Right ventricle myocardium inferior (tissue), 1 donor: ENCODE measurements at places on chromosomes 2 and 18.

- no peak for DNase-seq
Measured at GRCh38 chr2:67057901-67058703, 339.0 kb upstream of the ETAA1 start.

DNA sequence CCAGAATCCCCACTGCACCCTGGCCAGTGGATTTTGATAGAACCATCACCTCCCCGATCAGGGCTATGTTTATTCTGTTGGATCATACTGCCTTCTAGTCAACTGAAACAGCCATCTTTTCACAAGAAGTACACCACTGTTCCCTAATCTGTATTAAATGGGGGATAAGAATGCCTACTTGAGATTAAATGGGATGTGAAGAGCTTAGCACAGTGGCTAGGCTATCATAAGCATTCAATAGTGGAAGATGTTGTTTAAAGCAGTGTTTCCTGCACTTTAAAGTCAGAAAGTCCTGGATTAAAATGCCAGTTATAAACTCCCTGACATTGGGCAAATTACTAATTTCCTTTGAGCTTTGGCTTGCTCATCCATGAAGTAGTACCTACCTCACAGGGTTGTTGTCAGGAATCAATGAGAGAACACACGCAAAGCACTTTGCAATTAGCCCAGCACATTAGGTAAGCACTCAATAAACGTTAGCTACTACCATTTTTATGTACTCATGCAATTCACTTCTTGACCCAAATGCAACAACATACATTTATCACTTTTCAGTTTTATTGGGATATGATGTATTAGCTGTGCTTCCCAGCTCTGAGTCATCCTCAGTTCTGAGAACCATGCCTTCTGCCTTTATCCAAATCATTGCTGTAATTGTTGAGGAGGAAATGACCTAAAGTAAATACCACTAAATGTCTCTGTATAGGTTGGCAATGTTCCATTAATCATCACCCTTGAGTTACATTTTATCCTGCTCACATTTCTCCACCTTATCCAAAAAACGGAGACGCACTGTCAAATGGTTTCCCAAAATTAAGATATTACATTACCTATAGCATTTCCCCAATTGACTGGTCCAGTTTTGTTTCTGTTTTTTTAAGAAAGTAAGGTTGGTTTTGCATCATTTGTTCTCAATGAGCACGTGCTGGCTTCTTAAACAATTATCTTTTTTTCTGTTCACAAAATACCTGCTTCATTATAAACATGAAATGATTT is 2.1 kb downstream of the TMEM247 start:
- DNase-seq: no peak

DNA sequence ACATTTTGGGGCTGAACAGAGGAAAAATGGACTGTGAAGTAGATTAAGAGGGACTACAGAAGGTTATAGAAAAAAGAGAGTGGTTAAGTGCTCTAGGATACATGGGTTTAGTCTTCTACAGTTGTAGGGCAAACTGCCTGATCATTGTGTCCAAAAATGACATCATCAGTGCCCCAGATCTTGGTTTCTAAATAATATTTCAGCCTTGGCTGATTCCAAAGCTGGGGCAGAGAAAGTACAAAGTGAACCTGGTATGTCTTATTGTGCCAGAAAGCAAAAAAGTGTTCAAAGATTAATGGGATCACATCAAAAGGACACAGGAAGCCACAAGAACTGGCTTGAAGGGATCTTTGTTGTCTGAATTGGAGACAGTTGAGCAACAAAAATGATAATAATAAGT is 97.1 kb upstream of the ZNF521 start:
- DNase-seq: no peak

DNA sequence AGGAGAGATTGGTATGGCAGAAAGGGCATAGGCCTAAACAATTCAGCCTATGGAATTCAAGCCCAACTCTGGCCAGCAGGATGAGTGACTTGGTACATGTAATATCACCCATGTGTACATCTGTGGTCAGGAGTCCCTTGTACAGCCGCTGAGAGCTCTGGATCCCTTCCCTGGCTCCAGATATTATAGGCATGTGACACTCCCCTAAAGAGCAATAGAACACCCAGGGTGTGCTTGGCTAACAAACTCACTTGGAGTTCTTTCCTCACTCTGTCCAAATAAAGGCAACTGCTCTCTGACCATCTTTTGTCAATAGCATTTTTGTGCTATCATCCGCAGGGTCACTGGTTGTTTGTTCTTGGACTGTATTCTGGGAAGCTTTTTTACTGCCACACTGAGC is 197.4 kb upstream of the NCKAP5 start:
- no peak for DNase-seq
